Stomach (tissue), 19 donors: ENCODE measurements at places on chromosomes 4 and X. TPM values are rescaled to one million over a fixed set of nuclear protein-coding genes. Genes with fewer than 3 reads are reported as not detected.
A peak's percentile ranks its signal among the peaks of the same experiment; 100 is the strongest.

The FGF13 gene
- total RNA-seq = 24.8 TPM

The HPGD gene
- total RNA-seq = 93.3 TPM

The TEX11 gene
- not detected for total RNA-seq

The INTS12 gene
- total RNA-seq = 21.7 TPM

The FGD1 gene
- total RNA-seq = not detected

DNA sequence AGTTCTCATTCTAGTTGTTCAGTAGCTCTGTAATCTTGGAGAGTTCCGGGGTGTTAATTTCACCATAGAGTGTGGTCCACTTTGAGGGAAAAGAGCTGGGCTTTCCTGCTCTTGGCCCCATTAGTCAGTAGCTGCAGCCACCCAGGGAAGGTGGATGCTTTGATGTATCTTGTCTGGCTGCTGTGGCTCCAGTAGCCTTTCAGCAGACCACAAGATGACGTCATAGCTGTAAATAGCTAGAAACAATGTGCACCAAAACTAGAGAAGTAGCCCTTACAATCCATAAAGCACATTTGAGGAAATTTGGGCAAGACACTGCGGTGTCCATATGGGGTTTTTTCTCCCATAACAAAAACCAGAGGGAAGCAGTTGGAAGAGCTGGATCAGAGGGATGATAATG lies 32.9 kb upstream of the PRPS2 start:
- H3K27me3 ChIP-seq = no peaks in the 10 kb centered on the region
- H3K36me3 ChIP-seq = no peaks in the 10 kb centered on the region
- no peak for DNase-seq
- H3K27ac ChIP-seq = no peak overlapping the region
- no peaks in the 10 kb centered on the region for H3K4me1 ChIP-seq

DNA sequence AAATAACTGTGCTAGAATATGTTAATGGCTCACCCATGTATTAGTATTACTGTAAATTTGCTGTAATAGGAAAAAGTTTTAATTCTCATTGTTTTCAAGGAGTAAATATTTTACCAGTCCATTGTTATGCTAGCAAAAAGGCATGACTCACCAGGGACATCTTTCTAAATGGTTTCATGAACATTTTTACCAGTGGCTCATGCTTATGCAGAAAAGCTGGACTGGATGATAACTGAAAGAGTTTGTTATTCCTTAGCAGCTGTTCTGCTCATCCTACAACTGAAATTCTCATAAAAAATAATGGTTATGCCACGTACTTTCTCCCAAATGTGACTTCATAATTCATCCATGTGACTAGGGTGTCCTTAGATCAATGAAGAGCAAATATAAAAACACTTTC lies 111.9 kb upstream of the PCDH18 start:
- no peak overlapping the region for H3K4me3 ChIP-seq
- H3K27me3 ChIP-seq = no peaks in the 10 kb centered on the region
- H3K36me3 ChIP-seq = no peaks in the 10 kb centered on the region

GRCh38 chr4:150591406-150591805 lies 9.5 kb downstream of the MAB21L2 start:
- no peak overlapping the region for H3K4me3 ChIP-seq
- peaks cover 6% of the 10 kb centered on the region for H3K36me3 ChIP-seq
- H3K27ac ChIP-seq = no peak overlapping the region
- DNase-seq = peak; percentile 36
- no peaks in the 10 kb centered on the region for H3K4me1 ChIP-seq
- H3K27me3 ChIP-seq = no peaks in the 10 kb centered on the region

DNA sequence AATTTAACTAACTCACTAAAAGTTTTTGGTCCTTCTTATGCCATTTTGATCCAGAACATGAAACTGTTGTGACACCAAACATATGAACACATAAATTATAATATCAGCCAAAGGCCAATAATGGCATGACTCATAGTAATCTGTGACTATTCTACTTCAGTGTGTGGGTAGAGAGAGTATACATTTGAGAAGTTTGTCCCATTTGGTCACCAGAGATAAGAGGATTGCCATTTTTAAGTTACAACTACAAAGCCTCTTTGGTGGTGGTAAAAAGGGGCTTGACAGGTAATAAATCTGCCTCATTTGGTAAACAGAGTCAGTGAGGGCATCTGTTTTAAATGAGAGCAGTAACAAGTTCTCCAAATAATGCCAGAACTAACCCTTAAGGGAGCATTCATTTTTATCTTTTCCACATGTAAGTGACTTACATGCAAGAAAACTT lies 117.9 kb downstream of the TBC1D19 start:
- DNase-seq = no peak
- H3K27ac ChIP-seq = no peak overlapping the region
- no peaks in the 10 kb centered on the region for H3K4me1 ChIP-seq
- H3K27me3 ChIP-seq = no peaks in the 10 kb centered on the region
- no peaks in the 10 kb centered on the region for H3K36me3 ChIP-seq

DNA sequence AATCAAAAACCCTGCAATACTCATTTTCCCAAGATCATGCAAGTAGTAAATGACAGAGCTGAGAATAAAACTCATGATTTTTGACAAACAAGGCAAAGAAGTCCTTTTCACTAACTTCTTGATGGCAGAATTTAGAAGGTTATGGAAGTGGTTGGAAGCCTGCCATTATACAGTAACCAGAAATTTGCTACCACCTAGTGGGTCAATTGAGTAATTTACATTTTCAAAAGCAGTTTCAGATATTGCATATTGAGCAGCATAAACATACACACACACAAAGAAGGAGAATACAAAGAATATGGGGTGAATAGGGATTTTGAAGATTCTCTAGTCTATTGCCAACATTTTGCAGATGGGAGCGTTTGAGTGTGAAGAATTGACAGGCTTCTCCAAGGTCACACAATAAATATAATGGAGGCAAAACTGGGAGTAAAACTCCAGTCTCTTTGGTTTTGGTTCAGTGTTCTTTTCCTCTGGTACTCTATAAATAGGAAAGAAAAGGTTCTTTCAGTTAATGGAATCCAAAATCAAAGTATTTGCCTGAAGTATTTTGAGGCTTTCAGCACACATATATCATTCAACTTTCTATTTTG lies 70.2 kb downstream of the GC start:
- no peak overlapping the region for H3K4me3 ChIP-seq
- DNase-seq = peak; percentile 81
- no peaks in the 10 kb centered on the region for H3K4me1 ChIP-seq
- H3K27me3 ChIP-seq = no peaks in the 10 kb centered on the region
- no peaks in the 10 kb centered on the region for H3K36me3 ChIP-seq
